ENCODE measurements at places on chromosomes 6 and 20.

- no peak for DNase-seq
Observed at GRCh38 chr6:1797801-1798200, 188.1 kb downstream of the FOXC1 start.

DNA sequence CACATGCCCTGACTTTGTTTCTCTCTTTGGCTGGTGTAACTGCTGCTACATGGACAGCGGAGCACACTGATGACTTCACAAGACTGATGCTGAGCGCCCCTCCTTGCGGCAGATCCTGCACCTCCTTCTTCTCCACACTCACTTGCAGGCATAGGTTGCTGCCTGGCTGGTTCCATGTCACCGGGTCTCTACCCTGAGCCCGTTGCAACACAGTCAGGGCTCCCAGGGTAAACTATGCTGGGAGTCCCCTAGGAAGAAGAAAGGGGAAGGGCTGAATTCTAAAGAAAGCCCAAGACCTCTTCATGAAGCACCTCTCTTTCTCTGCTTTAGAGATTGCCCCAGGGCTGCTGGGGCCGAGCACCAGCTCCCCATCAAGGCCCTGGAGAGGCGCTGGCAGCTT is 83.3 kb upstream of the DUSP22 start:
- no peak for DNase-seq

DNA sequence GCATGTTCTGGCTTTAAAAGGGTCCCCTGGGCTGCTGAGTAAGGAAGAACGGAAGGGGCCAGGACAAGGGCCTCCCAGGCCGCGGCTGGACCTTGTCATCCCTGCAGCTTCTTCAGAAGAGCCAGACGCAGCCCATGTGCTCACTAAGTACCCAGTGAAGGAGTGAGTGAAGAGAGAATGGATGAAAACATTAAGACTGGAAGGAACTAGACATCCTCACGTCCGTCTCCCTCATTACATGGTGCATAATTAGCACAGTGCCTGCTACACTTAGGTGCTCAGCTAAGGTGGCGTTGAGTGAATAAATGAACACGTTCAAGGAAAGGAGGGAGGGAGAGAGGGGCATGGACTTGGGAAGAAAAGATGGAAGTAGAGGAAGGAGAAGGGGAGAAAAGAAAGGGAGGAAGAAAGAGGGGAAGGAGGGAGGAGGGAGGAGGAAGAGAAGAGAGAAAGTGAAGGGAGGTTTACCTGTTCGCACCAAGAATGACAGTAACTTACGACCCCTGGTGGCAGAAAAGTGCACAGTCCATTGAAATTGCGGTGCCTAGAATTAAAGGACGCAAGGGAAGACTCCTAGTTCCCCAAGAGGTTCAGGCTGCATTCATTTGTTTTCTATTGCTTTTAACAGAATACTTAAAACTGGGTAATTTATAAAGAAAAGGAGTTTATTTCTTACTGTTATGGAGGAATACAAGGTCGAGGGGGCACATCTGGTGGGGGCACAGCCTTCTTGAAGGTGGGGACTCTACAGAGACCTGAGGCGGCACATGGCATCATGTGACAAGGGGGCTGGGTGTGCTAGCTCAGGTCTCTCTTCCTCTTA is 8.0 kb downstream of the TP53RK start:
- no peak for DNase-seq

GRCh38 chr20:3239867-3240775 is 1.1 kb upstream of the SLC4A11 start:
- DNase-seq: no peak

GRCh38 chr6:167826230-167826895 is 348 bp upstream of the AFDN start:
- DNase-seq: no peak

DNA sequence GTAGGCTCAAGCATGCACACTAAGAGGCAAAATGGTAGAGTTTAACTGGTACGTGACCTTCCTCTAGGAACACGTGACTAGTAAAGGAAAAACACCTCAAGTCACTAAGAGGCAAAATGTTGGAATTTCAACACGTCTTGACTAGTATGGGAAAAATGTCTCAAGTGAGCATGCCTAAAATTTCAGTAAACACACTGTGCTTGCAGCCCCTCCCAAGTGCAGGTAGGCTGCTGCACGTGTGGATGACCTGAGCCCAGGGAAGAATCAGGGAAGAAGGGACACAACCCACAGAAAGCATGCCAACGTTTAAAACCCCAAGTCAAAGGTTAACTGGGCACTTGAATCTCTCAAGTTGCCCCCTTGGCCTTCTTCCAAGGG is 162.2 kb downstream of the TENT5A start:
- DNase-seq: no peak

DNA sequence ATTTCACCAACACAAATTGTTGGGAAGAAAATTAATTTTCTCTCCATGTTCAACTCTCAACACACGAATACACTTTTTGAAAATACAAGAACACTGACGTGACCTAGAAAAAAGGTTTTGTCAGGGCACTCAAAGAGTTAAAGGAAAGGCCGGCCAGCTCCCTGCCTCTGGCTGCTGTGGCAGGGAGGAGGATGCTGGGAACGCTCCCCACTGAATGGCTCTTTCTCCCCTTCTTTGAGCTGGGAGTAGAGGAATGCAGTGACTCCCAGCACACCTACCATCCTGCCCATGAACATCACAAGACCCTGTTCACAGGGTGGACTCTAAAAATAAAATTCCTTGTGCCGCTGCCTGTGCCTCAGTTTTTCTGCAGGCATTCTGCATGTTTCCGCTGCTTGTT is 47.0 kb downstream of the MAP3K5 start:
- no peak for DNase-seq

- DNase-seq: no peak
Observed at GRCh38 chr6:83429269-83429668, 1.6 kb downstream of the ME1 start.

DNA sequence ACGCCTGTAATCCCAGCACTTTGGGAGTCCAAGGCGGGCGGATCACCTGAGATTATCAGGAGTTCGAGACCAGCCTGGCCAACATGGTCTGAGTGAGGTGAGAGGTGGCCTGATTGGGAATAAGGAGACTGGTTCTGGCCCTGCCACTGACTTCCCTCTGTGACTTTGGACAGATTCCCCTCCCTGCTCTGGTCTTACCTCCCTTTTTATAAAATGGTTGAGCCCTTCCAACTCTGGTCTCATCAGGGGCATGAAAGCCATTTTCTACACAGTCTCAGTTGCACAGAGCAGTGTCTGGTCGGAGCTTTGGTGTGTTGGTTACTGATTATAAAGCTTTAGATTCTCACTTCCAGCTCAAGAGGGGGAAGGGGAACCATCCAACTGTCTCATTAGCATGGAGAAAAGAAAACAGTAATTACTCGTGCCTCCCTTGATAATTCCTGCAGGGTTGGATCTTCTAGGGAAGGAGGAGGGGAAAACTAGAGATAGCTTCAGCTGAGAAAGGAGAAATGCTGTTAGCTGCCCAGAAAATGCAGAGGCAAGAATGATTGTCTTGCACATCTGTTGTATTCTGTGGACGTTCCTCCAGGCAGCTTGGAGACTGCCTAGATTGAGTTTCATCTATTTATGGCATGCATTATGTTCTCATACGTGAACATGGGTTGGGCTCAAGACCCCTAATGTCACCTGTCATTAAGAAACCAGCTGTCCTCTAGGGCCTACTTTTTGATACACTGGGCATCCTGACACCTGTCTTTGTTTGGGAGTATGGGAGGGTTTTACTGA is 30.4 kb downstream of the RALY start:
- no peak for DNase-seq

- no peak for DNase-seq
Observed at GRCh38 chr20:49541733-49542513, 26.0 kb downstream of the PTGIS start.

GRCh38 chr6:116572162-116572561 is 858 bp downstream of the RWDD1 start:
- no peak for DNase-seq

DNA sequence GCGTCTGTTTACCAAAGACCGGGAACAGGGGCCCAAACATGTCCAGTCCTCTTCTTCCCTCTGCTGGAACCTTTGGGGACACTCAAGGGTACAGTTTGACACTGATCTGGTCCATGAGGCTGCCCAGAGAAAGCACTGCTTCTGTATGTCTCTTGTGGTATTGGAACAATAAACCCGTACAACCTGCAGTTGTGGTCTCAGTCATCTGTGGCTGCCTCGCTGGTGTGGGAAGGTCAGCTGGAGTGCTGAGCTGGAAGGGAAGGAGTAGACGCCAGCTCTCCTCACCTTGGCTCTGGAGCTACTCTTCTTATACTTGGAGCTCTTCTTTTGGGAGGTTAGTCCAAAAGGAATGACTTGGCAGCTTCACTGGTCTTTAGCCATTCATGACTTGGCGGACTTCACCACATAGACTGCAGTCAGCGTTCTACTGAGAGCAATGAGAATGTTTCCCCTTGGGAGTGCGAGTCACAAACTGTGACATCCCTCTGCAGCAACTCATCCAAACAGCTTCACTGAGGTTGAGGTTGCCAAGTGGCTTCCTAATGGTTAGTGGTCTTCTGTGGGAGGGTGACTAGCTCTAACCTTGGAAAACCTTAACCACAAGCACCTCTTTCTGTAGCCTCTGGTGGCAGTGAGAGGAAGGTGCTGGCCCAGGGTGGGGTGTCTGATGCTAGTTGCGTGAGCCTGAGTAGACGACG is 81.2 kb downstream of the ASXL1 start:
- no peak for DNase-seq

DNA sequence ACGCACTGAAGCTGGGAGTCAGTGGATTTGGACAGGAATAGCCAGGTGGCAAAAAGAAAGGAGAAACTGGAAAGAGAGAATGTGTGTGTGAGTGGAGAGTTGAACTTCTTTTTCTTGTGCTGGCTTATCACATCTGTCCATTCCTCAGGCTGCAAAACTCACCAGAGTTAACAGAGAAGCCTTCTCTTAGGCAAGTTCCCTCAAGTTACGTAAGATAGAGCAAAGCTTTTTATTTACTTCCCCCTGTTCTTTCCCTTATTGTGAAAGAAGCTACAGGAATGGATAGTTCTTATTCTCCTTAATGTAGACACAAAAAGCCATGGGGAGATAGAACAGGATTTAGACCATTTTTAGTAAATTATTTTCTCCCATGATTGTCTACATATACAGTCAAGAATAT is 188.6 kb downstream of the BMP2 start:
- no peak for DNase-seq

DNA sequence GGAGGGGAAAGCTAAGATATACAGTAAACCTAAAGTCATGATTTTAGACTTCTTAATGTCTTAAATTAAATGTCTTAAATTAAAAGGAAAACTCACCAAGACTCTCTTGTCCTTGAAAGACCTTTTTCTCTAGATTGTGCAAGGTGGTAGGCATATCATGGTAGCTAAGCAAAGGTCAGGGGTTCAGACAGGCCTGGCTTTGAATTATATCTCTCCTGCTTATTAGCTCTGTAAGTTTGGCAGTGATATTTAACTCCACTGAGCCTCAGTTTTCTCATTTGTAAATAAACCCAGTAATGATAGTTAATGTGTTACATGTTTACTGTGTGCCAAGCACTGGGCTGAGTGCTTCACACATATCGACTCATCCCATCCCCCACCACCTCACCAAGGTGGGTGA is 203.3 kb downstream of the SLC24A3 start:
- no peak for DNase-seq

- DNase-seq: peak; percentile 71
Observed at GRCh38 chr20:47725248-47725973, 59.9 kb downstream of the SULF2 start.

- no peak for DNase-seq
Observed at GRCh38 chr6:31368461-31368860, 11.5 kb upstream of the HLA-B start.

- DNase-seq: no peak
Observed at GRCh38 chr6:150546457-150546856, 53.2 kb upstream of the PLEKHG1 start.

GRCh38 chr6:11179419-11180202 is 52.9 kb downstream of the NEDD9 start:
- no peak for DNase-seq

- DNase-seq: no peak
Observed at GRCh38 chr6:99789767-99790166, 183.1 kb downstream of the PRDM13 start.

- DNase-seq: no peak
Observed at GRCh38 chr20:52003415-52003814, 188.2 kb downstream of the ZFP64 start.

GRCh38 chr6:168934660-168935627 is 318.7 kb downstream of the THBS2 start:
- no peak for DNase-seq

DNA sequence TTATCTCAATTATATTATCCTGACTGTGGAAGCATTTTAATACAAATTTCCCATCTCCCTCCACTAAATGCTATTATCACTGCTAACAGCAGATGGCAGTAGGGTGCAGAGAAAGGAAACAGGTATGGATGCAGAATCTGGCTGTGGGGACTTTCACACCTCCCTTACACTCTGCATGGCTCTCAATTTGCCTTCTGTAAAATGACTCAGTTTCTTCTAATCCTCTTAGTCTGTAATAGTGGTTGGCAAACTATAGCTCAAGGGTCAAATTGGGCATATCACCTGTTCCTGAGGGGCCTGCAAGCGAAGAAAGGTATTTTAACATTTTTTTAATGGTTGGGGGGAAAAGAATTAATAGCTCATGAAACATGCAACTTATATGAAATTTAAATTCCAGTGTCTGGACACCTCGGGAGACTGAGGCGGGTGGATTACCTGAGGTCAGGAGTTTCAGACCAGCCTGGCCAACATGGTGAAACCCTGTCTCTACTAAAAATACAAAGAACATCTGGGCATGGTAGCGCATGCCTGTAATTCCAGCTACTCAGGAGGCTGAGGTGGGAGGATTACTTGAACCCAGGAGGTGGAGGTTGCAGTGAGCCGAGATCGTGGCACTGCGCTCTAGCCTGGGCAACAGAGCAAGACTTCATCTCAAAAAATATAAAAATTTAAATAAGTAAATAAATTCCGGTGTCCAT is 83.5 kb downstream of the ZMYND8 start:
- DNase-seq: peak; percentile 20

DNA sequence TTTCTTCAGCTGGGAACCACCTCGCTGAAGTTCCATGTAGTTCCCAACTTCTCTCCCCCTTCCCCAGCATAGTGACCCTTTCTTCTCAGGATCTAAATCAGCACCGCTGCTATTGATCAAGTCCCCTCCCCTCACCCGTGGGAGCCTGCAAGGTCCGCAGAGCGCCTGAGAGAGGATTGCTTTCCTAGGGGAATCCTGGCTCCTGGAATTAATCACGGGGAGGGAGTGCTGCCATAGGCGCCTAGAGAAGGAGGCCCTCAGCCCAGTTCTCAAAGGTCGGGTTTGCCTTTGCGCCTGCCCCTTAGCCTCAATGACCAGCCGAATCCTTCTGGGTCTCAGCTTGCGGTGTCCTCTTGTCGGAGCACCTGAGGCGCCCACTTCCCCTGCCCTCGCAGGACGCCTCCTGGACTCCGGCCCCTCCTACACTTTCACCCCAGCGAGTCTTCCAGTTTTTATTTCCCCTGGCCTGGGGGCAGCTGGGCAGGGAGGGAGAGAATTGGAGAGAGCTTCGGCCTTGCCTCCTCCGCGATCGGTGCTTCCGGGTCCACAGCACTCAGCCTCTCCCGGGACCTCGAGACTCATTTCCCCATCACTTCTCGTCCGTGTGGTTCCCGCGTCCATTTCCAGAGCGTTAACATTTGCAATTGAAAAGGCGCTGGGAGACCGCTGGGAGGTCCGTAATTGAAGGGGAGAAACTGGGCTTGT is 3.1 kb upstream of the NKX2-2 start:
- DNase-seq: no peak

GRCh38 chr20:13021205-13021970 is 12.6 kb downstream of the SPTLC3 start:
- DNase-seq: no peak
